Germinal center (tissue), 1 donor: ENCODE measurements at places on chromosomes 11 and 22.

DNA sequence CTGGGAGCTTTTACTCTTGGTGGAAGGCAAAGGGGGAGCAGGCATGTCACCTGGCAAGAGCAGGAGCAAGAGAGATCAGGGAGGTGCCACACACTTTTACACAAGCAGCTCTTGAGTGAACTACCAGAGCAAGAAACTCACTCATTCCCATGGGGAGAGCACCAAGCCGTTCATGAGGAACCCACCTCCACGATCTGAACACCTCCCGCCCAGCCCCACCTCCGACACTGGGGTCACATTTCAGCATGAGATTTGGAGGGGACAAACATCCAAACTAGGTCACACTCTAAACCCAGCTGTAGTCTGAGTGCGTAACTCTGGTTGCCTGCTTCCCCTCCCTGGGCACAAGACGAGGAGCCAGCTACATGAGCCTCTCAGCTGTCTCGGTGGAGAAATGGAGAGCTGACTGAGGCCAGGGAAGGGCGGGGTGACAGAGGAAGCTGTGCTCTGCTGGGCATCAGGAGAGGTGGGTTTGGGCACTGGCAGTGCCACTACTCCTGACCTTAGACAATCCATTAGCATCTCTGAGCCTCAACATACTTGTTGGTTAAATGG, 134.6 kb downstream of the PKNOX2 start:
- DNase-seq, result no peak

GRCh38 chr11:6387811-6388599, 2.3 kb upstream of the SMPD1 start:
- no peak for DNase-seq

- no peak for DNase-seq
Observed at GRCh38 chr11:75554258-75555022, 7.6 kb upstream of the SERPINH1 start.

DNA sequence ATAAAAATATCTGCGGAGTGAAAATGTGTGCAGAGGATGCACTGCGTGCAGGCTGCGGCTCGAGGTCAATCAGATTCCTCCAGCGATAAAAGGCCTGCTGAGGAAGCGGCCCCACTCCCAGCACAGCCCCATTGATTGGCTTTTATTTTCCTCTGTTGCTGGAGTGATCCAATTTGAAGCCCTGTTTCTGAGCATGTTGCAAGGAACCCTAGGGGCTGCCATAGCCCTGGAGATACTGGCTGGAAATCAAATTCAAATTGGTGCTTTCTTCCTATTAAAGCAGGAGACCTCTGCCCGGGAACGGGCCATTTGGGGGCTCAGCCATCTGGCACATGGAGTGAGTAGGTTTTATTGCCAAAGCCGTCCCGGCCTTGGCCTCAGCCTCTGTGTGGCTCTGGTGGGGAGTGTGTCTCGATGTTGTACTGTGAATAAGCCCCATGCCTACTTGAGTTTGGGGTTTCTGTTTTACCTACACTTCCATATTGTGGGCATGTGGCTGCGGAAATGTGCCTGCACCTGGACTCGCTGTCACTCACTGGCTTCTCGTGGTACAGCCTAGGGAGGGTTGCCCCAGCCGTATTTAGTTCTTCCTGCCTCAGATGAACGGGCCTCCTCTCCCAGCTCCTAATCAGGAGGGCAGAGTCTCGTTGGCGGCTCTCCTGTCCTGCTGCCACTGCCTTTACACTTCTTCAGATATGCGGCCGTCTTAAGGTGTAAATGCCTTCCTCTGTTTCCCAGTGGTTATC, 25.6 kb downstream of the PARVB start:
- no peak for DNase-seq

- DNase-seq, result no peak
Observed at GRCh38 chr11:111179184-111179910, 66.2 kb upstream of the POU2AF2 start.

DNA sequence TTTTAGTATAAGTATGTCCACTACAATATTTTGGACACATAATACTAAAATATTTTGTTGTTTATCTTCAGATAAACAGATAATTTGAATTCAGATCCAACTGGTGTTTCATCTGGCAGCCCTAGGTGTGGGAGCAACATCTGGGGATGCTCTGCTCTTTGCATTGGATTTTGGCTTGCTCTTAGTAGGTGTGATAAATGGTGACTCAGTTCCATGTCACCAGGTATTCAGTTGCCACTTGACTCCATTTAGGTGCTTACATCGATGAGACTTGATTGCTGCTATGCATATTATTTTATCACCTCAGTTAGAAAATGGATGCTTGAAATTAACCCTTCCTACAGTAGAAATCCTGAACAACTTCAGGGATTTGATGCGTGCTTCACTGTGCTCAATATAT, 13.3 kb upstream of the AMOTL1 start:
- no peak for DNase-seq

- no peak for DNase-seq
Observed at GRCh38 chr11:122977470-122978298, 4.0 kb downstream of the BSX start.

GRCh38 chr11:30314625-30315024, 8.3 kb upstream of the ARL14EP start:
- no peak for DNase-seq

GRCh38 chr11:72962084-72962483, 147.9 kb downstream of the ATG16L2 start:
- DNase-seq, result no peak

DNA sequence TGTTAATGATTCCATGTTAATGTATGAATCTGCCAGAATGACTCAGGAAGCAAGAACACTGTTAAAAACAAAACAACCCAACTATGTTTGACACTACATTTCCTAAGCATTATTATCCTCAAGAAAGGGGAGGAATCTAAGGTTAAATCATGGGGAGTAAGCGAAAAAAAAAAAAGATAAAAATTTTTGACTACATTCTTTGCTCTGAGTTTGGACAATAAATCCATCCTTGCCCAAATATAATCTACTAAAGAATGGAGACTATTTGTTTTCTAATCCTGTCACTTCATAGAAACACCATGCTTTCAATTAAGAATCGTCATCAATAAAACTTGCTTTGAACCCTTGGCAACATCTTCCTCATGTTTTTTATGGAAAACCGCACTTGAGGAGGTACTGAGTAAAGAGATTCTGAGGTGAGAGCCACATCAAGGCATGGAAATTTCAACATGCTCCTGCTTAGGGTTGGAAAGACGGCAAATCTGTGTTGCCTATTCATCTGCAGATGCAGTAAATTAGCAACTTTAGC, 9.7 kb downstream of the MAML2 start:
- DNase-seq, result no peak

GRCh38 chr22:45164270-45165088, 754 bp downstream of the NUP50 start:
- DNase-seq, result peak; percentile 53

- no peak for DNase-seq
Observed at GRCh38 chr22:48520884-48521588, 1306.6 kb downstream of the BRD1 start.

DNA sequence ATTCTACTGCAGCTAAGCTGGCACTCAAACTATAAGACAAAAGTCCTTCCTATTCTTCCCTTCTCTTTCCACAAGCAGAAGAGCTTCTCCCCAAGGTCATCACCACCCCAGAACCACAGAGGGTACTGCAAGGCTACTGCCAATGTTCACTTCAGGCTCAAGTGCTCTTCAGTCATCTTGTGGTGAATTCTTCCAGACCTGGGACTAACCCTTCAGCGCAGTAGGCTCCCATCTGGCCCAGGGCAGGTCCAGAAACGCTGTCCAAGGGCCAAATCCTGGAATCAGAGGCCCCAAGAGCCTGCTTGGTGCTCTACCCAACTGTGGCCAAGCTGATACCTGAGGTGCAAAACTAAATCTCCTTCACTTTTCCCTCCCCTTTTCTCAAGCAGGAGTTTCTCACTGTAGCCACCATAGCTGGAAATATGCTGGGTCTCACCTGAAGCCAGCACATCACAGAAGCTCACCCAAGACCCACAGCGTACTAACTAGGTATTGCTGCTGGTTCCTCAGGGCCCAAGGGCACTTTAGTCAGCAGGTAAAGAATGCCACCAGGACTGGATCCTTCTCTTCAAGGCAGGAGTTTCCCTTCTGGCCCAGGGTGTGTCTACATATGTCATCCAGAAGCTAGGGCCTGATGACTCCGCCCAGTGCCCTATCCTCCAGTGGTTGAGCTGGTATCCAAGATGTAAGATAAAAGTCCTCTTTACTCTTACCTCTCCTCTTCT, 27.8 kb downstream of the FCHSD2 start:
- no peak for DNase-seq

- no peak for DNase-seq
Observed at GRCh38 chr11:86769219-86769618, 31.1 kb upstream of the PRSS23 start.

DNA sequence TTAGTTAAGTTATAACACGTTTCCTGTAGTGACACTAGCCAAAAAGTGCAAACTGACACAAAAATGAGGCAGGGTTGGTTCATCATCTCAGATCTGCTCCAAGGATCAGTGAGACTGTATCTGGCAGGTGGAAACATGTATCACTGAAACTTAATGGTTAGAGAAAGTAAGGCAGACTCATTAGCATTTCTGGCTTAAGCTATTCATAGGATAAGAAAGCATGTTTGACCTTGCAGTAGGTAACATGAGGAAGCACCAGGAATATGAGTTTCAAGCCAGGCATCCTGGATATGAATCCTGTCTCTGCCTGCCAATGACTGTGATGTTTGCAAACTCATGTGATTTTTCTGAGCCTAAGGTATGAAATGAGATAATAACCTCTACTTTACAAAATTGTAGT, 732.1 kb downstream of the NELL1 start:
- DNase-seq, result no peak

GRCh38 chr11:132058211-132058772, 687.9 kb downstream of the NTM start:
- DNase-seq, result no peak

DNA sequence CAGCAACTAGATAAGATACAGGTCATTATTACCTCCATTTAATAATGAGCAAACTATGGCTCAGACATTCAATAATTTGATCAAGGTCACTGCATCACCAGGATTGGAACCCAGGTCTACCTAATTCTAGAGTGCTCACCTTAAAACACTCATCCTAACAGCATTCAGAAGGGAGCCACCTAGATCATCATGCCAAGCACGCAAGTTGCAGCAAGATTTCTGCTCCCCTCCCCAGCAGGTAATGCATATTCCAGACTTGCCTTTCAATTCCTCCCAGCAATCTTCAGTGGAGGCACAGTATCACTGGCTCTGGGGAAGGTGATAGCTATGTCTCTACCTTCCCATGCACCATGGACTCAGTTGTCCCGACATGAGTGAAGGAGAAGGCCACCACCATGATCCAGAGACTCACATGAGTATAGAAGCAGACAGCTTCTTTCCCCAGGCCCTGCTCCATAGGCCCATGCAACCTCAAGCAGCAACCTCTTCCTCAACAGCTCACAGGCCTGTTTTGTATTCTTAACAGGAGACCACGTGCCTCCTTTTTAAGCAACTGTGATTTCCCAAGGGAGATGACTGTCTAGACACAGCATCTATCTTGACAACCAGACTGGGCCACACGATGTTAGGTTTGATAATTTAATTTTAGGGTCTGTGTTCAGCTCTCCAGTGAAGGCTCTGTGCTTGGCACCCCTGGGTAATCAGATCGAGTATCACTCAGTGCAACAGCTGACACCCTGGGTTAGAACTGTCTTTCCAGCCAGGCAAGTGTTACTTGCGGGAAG, 36.4 kb downstream of the RAB30 start:
- DNase-seq, result peak; percentile 64
